ENCODE measurements at places on chromosomes 2 and 18. TPM values are rescaled to one million over a fixed set of nuclear protein-coding genes. Genes with fewer than 3 reads are reported as not detected.

The DES gene
- not detected for total RNA-seq

The FRZB gene
- total RNA-seq, result 3.3 TPM

The NEU4 gene
- not detected for total RNA-seq

The ANKRD30B gene
- total RNA-seq, result 1.2 TPM

The RAPGEF4 gene
- total RNA-seq, result under 0.01 TPM

The MTERF4 gene
- 22.0 TPM for total RNA-seq

The ALLC gene
- not detected for total RNA-seq

The FEV gene
- not detected for total RNA-seq

The TOGARAM2 gene
- not detected for total RNA-seq

The GKN1 gene
- total RNA-seq, result not detected

The FSIP2 gene
- not detected for total RNA-seq

The KATNAL2 gene
- total RNA-seq, result 4.0 TPM

The C2orf66 gene
- under 0.01 TPM for total RNA-seq

The GKN2 gene
- total RNA-seq, result not detected

The SERPINB11 gene
- not detected for total RNA-seq

The ACVR1C gene
- total RNA-seq, result 4.0 TPM

The MROH2A gene
- total RNA-seq, result not detected

The TMEM37 gene
- total RNA-seq, result not detected

The CD207 gene
- 0.34 TPM for total RNA-seq

The SP5 gene
- not detected for total RNA-seq

The POTEJ gene
- total RNA-seq, result not detected

The CHN1 gene
- total RNA-seq, result 9.5 TPM

The RTP5 gene
- not detected for total RNA-seq

The TMEM247 gene
- not detected for total RNA-seq

The IL1B gene
- total RNA-seq, result not detected

The REG1A gene
- not detected for total RNA-seq

The UPP2 gene
- total RNA-seq, result not detected

The EFEMP1 gene
- total RNA-seq, result 11.0 TPM

The MIB1 gene
- 56.1 TPM for total RNA-seq

The KANSL1L gene
- 15.7 TPM for total RNA-seq

The CYP27C1 gene
- 0.33 TPM for total RNA-seq

The HAUS1 gene
- 53.7 TPM for total RNA-seq

The CYBRD1 gene
- 64.4 TPM for total RNA-seq

The TMEM169 gene
- total RNA-seq, result 31.0 TPM

The GALNT14 gene
- 31.6 TPM for total RNA-seq

The ZSWIM2 gene
- total RNA-seq, result not detected

The HAAO gene
- 0.31 TPM for total RNA-seq

The VWC2L gene
- total RNA-seq, result not detected

The KLHL14 gene
- under 0.01 TPM for total RNA-seq

The TWIST2 gene
- total RNA-seq, result 0.15 TPM

The DNAH7 gene
- total RNA-seq, result 0.31 TPM

The TMEM200C gene
- not detected for total RNA-seq

The ICA1L gene
- total RNA-seq, result 2.0 TPM

The DYSF gene
- total RNA-seq, result 0.31 TPM

The UGT1A8 gene
- total RNA-seq, result not detected

The ABCG8 gene
- not detected for total RNA-seq

The EMILIN1 gene
- 8.0 TPM for total RNA-seq

The HOXD8 gene
- total RNA-seq, result 2.7 TPM

The FBXO15 gene
- total RNA-seq, result 0.33 TPM

The CRYGD gene
- 0.33 TPM for total RNA-seq

The LYPD6B gene
- not detected for total RNA-seq

The ST6GAL2 gene
- not detected for total RNA-seq

The CROCC2 gene
- total RNA-seq, result not detected

All from melanocyte of skin (primary cell).